ENCODE measurements at places on chromosomes 3 and 15.

- peak; percentile 7 for DNase-seq
Measured at GRCh38 chr15:41207687-41208448, 22.7 kb downstream of the EXD1 start.

DNA sequence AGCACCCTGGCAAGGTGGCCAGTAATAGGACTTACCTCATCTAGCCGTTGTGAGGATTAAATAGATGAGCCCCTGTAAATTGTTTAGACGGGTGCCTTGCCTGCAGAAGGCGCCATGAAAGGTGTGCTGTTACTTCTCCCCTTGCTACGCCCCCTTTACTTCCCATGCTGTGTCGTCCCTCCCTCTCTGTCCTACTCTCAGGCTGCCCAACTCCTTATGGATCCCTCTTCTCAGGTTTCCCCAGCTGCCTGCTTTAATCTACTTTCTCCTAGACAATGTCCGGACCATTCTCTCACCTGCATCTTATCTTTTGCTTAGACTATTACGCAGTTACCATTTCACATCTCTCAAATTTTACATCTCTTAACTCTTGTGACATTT, 1.7 kb upstream of the FBXW12 start:
- no peak for DNase-seq

- DNase-seq: no peak
Measured at GRCh38 chr3:193843474-193844301, 250.7 kb downstream of the OPA1 start.

DNA sequence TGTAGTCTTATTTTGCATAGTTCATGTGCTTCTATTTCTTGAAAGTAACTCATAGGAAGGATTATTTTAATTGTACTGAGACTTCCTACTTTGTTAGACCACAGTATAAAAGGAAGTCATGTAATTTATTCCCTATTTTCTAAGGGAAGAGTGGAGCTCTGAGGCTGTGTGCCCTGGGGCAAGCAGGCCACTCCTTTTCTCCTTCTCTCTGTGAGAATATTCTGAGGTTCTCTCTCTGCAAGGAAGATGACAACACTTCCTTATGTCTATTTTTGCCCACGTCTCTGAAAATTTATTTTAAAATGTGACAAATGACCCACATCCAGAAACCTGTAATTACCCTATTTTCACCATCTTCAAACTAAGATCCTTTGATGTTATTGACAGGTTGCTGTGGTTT, 11.0 kb downstream of the KCTD6 start:
- DNase-seq: no peak

DNA sequence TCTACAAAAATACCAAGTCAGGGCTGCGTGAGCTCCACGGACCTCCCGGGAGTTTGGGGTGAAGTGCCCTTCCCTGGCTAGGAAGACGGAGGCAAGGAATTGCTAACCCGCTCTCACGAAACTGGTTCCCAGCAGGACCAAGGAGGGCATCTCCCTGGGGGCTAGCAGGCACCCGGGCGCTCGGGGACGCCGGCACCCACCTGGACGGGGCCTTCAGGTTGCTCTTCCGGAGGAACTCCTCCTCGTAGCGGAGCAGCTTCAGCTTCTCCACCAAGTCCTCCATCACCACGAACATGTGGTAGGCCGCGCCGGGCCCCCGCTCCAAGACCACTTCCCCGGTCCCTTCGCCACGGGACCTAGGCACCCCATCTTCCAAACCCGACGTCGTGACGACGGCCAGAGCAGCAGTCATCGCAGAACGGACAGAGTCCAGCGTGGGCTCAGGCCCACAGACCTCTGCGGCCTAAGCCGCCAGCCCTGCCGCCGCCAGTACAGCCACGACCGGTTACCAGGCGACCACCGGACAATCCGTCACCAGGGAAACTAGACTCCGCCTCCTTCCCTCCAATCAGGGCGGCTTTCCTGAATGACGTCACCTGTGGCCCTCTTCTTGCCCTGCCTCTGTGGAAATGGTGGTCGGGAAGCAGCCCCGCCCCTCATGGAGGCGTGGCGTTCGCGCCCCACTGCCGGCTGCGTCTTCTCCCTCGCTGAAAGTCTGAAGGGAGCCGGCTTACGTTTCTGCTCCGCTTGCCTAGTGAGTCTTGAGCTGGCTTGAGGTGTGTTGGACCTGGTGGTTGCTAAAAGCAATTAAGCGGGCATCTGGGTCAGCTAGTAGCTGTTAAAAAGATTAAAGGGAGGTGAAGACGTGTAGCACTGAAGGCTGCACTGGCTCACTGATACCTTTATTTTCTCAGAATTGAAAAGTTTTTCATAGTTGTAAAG, at the start of gene IFT57:
Gene IFT57 (minus strand): TSS at position 514 of the 942 bp plus-strand sequence. CDS start 102 bp downstream, at position 412.
- DNase-seq: peak; percentile 98

- DNase-seq: peak; percentile 87
Measured at GRCh38 chr3:12436514-12437220, 47.6 kb upstream of the TSEN2 start.

DNA sequence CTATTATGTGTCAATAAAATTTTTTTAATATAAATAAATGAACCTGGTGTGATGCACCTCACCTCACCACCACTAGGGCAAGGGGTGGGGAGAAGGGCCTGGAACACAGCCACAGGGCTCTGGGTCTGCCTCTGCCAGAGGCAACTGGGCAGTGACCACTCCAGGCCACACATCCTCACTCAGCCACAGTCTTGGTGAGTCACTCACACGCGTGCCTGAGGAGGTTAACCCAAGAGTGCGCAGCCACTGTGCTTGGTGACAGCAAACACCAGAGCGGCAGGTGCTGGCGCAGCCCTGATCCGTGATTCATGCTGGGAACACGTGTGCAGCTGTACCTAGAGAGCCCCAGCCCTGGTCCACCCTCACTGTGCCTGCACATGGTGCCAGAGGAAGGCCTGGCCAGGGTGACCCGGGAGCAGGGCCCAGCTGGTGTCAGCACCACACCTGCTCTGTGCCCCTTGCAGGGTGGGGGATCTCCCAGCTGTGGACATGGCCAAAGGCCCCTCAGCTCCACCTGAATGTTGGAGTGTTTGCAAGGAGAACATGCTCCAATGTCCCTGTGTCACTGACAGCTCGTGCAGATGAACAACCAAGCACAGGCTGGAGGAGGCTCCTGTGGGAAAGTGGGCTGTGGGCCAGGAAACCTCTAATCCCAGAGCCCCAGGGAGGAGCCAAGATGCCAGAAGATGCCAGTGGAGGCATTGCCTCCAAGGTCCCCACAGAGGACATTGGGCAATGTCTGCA, 2.1 kb downstream of the SLC41A3 start:
- peak; percentile 19 for DNase-seq

GRCh38 chr3:136444581-136444980, 194.4 kb downstream of the PCCB start:
- DNase-seq: peak; percentile 9

DNA sequence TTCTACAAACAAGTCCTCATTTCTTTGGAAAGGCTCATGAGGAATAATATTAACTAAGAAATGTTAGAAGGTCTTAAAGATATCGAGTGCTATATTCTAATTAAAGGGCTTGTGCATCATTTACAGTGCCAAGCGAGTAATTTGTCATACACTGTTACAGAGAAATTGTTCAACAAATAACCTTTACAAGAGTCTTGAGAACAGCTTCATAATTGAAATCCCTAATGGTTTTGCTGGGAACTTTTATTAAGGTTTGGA, 209.5 kb downstream of the MECOM start:
- no peak for DNase-seq

DNA sequence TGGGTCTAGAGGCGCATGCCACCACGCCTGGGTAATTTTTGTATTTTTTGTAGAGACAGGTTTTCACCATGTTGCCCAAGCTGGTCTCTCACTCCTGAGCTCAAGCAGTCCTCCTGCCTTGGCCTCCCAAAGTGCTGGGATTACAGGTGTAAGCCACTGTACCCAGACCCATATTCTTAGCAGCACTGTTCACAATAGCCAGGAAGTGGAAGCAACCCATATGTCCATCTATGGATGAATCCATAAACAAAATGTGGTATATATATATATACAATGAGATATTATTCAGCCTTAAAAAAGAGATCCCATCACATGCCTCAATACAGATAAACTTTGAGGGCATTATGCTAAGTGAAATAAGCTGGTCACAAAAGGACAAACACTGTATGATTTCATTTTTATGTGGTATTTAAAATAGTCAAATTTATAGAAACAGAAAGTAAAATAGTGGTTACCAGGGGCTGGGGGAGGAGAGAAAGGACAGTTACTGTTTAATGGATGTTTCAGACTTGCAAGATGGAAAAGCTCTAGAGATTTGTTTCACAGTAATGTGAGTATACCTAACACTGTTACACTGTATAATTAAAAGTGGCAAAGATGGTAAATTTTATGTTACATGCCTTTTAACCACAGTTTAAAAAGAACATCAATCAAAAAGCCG, 35.7 kb upstream of the GRAMD1C start:
- no peak for DNase-seq

- no peak for DNase-seq
Measured at GRCh38 chr15:62547584-62547983, 382.5 kb upstream of the C2CD4B start.

DNA sequence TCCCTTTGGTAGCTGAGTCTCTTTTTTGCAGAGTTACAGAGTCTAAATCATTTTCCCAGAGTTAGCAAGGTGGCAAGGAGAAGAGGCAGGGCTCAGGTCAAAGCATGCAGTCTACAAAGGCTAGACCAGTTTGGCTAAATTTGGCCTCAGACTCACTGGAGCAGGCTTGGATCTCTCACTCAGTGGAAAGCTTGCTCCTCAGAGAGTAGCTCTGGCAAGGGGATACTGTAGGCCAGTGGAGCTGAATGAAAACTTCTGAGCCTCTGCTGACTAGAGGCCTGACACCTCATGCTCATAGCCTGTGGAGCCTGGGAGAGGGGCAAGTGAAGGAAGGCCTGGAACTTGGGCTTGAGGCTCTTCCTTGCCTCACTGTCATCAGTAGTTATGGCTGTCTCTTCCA, 101.0 kb downstream of the MOBP start:
- DNase-seq: no peak

GRCh38 chr3:27655547-27655946, 66.6 kb downstream of the EOMES start:
- DNase-seq: no peak

DNA sequence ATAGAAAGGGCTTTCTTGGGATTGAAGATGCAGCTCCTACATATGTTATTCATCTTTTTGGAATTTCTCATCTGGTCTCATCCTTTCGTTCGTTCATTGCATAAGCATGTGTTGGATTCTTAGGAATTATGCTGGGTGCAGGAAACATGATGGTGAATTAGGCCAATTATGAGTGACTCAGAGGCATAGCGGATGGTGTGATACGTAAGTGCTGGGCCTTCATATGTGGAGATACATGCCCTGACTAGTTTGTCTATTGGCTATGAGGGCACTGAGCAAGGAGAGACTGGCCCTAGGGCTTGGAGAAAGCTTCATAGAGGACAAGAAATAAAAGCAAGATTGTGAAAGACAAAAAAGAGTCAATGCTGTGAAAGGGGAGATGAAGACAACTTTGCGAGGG, 235.1 kb downstream of the MYRIP start:
- DNase-seq: peak; percentile 97

- DNase-seq: peak; percentile 16
Measured at GRCh38 chr3:105459566-105460290, 93.0 kb downstream of the ALCAM start.

DNA sequence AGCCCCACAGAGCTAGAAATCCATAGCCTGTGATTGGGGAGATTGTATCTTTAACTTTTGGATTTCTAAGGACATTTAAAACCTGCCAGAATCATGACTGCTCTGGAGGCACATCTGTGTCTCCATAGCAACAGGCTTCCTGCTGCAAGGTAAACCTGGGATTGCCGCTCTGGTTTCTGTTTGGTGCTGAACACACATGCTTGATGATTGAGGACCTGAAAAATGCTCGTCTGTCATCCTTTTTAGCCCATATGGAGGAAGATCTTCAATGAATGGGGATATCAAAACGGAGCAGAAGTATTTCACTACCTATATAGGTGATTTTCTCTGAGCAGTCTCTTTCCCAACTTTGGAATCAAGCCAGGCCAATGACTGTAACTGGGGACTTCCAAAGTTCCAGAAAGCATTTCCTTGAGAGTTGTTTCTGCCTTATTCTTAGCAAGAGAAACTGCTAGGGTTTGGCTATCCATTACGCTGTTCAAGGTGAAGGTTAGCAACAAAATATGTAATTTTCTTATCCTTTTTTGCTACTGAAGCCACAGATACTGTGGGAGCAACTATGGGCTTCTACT, 96.5 kb upstream of the TNIK start:
- no peak for DNase-seq

- DNase-seq: no peak
Measured at GRCh38 chr3:29317659-29318173, 36.8 kb downstream of the RBMS3 start.

DNA sequence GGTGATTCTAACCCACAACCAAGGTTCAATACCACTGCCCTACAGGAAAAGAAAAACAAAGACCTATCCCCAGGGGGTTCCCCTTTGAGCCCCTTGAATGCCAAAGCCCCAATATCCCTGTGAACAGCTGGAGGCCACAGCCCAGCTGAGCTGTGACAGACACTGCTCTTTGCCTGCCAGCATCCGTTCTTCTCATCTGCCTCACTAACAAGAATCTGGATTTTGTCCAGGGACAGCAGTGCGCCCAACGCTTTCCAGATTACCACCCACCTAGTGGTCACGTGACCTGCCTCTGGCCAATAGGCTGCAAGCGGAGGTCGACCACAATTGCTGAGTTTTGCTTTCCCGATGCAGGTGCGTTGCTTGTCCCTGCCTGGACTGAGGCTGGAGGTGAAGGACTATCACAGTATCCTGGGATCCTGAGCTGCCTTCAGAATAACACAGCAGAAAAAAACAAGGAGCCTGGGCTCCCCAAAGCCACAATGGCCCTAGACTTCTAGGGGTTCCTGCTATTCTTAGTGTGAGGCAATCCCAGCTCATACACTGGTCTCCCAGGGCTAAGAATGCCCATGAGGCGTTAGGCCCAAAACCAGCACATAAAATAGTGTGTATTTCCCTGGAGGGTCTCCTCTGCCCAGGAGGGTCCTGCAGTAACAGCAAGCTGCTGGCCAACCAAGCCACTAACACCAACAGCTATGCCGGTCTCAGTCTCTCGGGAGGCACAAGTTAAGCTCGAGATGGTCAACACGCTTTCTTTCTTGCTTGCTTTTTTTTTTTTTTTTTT, 13.8 kb downstream of the BDH1 start:
- peak; percentile 81 for DNase-seq

GRCh38 chr3:108495717-108496116, 14.7 kb downstream of the MYH15 start:
- peak; percentile 33 for DNase-seq

DNA sequence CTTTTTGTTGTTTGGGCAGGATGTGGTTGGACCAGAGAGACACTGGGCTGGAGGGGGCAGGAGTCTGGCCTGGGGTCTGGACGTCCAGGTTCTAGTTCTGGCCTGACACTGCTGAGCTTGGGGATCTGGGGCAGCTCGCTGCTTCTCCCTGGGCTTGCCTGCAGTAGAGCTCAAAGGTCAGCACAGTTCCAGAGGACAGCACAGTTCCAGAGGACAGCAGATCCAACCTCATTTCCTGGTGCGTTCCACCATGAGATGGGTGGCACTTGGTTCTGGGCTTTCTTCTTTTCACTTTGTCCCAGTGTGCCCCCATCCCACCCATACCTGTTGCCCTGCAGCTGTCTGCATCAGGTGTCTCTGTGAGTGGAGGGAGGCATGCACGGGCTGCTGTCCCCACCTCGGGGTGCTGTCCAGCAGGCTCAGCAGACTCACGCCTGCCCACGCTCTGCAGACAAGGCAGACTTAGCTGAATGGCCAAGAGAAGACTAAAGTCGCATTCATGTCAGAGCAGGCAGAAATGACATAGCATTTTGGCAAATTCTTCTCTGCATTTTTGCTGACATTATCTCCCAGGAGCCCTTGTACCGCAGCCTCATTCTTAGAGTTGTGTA, 16.7 kb downstream of the CACNA2D3 start:
- no peak for DNase-seq

GRCh38 chr3:157533298-157534070, 30.3 kb upstream of the VEPH1 start:
- peak; percentile 81 for DNase-seq

GRCh38 chr3:43478118-43478785, 143.6 kb downstream of the ANO10 start:
- no peak for DNase-seq

Data from fibroblast of skin of scalp (primary cell).